ENCODE measurements at places on chromosomes 2 and 18.

DNA sequence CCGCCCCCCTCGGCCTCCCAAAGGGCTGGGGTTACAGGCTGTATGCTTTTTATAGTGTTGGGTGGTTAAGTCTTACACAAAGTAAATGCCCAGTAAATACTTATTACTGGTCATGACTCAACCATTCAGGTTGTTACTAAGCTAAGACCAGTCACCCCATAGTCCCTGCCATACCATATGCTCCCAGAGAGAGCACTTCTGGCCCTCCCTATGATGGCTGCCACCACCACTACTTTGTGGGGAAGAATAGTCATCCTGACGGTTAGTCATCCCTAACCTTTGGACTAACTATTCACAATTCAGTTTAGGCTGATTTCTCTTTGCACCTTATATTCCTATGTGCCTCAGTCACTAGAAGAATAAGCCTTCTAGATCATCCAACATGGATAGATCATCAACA, 42.0 kb upstream of the MSH2 start:
- no peak for DNase-seq

- no peak for DNase-seq
Observed at GRCh38 chr2:12661489-12661888, 55.2 kb upstream of the TRIB2 start.

DNA sequence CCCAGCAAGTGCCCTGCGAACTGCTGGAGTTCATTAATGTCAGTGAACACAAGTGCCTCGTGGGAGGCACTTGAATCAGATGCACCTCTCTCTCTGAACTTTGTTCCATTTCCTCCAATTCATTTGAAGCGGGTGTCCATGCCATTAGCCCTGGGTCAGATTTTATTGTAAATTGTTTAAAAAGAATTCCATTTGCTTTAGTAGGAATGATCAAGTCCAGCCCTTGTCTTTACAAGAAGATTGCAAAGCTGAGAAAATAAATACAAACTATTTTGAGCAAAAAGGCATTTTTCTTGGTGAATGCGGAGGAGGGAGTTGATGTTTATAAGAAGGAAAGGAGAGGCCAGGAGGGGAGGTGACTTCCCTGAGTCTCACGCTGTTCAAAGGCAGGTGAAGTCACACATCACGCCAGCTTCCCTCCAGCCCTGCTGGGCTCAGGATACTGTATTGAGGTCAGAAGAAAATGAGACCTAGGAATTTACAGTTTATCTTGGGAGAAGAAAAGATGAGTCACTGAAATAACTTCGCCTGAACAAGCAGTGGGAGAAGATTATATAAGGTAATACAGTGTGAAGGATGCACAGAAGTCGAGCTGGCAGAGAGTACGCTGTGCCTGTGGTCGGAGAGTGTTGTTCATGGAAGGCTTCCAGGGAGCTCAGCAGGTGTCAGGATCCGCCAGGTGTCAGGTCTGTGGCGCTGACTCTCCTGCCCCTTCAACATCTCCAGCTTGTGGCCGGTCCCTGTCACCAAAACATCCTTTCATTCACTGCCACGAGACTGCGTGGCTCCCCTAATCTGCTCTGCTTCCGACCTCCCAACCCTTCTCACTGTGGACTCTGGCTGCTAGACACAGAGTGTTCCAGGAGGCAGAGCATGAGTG, 36.5 kb downstream of the EFR3B start:
- no peak for DNase-seq

DNA sequence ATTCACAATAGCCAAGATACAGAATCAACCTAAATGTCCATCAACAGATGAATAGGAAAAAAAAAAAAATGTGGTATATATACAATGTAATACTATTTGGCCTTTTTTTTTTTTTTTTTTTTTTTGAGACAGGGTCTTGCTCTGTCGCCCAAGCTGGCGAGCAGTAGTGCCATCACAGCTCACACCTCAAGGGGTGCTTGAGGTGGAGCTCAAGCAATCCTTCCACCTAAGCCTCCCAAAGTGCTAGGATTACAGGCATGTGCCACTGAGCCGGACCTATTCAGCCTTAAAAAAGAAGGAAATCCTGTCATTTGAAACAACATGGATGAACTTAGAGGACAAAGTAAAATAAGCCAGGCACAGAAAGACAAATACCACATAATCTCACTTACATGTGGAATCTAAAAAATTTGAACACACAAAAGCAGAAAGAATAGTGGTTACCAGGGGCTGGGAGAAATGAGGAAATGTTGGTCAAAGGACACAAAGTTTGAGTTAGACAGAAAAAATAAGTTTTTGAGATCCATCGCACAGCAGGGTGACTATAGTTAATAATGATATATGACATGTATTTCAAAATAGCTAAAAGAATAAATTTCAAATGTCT, 26.0 kb downstream of the TLK1 start:
- no peak for DNase-seq

DNA sequence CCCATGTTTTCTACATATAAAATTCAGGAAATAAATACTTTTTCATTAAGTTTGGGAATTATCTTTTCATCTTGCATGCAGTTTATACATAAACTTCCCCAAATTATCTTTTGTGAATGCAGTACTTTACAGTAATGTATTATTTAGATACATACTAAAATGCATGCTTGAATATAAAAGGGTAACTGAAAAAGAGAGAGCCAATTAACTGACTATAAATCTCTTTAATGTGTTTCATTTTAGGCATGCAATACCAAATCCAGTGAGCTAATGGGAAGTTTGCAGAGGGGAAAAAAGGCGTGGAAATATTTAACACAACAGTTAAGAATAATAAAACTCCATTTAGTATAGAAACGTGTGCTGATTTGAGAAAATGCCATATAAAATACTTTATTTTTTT, 39.2 kb downstream of the COL4A4 start:
- no peak for DNase-seq

GRCh38 chr2:121212661-121213325, 72.2 kb downstream of the TFCP2L1 start:
- no peak for DNase-seq

GRCh38 chr2:31238126-31238905, 4.4 kb downstream of the EHD3 start:
- no peak for DNase-seq

GRCh38 chr2:30713698-30714097, 93.5 kb downstream of the CAPN13 start:
- DNase-seq = no peak

DNA sequence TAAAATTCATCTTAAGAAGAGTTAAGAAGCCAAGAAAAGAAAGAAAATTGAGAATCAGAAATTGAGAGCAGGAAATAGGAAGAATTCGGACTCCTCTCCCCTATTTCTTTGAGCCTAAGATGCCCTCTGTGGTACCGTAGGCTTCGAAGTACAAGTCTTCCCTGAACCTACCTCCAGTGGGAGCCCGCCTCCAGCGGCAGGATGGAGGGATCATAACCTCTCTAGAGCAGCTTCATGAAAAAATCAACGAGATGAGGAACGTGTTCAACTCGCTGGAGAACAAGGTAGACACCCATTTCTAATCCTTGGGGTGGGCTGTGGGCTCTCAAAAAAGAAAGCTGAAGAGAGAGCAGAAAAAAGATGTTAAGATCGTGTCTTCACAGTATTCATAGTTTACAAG, 36.3 kb downstream of the ARHGEF33 start:
- DNase-seq = no peak

GRCh38 chr2:20178249-20178607, 46.7 kb downstream of the SDC1 start:
- no peak for DNase-seq

DNA sequence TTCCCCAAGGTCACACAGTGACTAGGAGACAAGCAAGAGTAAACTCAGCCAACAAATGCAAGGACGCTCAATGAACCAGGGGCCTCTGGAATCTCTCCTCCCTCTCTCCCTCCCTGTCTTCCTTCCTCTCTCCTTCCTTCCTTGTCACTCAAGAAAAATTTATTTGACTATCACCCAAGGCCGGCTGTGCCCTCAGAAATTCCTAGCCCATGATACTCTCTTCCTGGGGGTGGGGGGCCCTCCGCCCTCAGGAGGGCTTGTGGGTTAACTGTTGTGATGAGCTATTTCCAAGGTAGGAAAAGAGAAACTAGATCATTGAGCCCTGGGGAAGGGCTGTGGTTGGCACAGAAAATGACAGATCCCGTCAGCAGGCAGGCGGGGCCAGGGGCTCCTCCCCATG, 21.7 kb downstream of the INHBB start:
- DNase-seq = no peak

GRCh38 chr2:18435426-18436037, 124.9 kb downstream of the RDH14 start:
- peak; percentile 32 for DNase-seq

- no peak for DNase-seq
Observed at GRCh38 chr2:74845991-74846390, 12.1 kb downstream of the HK2 start.

DNA sequence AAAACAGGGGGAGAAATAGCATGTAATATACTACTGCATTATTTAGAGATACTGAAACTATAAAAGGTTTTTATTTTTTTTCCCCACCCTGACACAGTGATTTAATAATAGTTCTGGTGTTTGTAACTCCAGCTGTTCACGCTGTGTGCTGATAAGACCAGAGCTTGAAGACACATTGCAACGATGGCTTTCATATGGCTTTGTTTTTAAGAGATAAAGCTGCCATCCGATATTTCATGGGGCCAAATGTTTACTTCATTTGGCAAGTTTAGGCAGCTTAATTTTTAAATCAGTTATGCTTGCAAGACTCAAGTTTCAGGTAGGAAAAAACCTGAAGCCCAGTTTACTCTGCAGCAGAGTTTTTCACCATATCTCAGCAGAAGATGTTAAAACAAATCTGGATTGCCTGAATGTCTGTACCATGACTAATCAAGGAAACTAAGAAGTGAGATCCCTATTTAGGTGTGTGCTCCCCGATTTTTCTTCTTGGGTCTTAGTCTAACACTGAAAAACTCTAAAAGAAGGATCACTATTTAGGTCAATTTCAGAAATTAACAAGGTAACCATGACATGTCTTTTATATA, 508.6 kb downstream of the PARD3B start:
- DNase-seq = no peak

DNA sequence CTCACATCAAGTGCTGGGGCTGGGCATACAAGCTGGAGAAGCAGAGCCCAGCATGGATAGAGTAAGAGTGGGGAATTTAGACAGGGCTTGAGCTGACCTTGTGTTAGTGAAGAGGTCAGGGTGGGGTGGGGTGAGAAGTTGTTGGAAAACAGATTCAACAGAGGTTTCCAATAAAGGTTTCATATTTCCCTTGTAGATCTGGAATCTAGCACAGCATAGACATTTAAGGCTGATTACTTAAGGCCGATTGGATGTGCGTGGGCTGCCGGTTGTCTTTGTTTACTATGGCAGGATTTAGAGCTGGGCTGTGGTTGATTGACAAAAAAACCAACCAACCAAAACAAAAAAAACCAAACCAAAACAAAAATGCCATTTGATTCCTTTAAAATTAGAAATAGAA, 114.9 kb upstream of the SEC11C start:
- no peak for DNase-seq

- no peak for DNase-seq
Observed at GRCh38 chr18:23115683-23116096, 19.6 kb upstream of the CABLES1 start.

DNA sequence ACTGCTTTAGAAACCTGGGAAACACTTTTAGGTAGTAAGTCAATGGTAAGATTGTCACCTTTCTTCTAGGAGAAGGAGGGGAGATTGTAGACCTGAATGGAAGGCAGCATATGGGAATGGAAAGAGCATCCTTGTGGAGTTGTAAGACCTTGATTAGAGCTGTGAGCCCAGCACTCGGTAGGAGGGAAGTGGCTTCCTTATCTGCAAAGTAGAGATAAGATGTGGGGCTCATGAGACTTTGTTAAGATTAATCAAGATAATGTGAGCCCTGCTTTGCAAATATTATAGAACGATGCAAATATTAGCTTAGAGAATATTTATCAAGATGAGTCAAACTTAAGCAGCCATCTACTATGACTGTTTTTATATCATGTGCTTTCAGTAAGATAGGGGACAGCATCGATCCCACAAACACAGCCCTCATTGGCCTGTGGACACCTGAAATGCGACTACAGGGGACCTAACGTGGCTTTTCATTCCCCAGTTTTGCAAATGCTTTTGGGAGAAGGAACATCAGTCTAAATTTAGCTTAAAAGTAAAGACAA, 243.7 kb downstream of the LTBP1 start:
- DNase-seq = no peak

DNA sequence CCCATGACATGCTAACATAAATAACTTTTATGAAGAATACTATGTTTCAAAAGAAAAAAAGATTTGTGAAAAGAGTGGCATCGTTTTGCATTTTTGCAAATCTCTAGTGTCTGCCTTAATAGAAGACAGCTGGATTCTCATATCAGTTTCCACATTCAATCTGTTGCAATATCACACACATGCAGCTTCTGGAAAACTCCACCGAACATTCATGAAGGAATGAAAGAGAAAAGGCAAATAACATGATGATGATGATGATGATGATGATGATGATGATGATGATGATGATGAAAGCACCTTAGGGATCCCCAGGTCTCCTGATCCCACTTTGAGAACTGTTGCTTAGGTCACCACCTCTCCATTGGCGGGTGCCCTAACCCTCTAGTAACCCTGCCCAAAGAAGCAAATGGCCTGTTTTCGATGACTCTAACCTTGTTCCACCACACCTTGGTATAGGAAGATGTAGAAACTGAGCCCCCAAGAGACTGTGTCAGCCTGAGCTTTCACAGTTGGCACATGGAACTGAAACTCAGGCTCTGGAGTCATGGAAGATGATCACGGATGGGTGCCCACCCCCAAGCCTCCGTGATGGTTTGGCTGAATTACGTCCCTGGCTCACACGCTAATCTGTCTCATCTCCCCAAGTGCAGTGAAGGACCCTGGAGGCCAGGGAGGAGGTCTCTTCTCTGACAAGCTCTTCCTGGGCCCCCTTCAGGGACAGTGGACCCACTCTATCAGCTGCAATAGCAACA, 80.1 kb upstream of the SMAD7 start:
- DNase-seq = no peak

- peak; percentile 73 for DNase-seq
Observed at GRCh38 chr2:160417745-160418397, 75.7 kb downstream of the RBMS1 start.

- DNase-seq = no peak
Observed at GRCh38 chr2:128630974-128631697, 312.5 kb upstream of the HS6ST1 start.
